Stimulated activated naive CD4-positive, alpha-beta T cell treated with Interleukin-2 at 50 U/mL for 16 hours (primary cell): ENCODE measurements at places on chromosomes 3 and 15.

- no peak for DNase-seq
Observed at GRCh38 chr15:90620379-90621067, 90.8 kb downstream of the CRTC3 start.

- DNase-seq: peak; percentile 10
Observed at GRCh38 chr3:33385423-33385822, 54.8 kb downstream of the UBP1 start.

DNA sequence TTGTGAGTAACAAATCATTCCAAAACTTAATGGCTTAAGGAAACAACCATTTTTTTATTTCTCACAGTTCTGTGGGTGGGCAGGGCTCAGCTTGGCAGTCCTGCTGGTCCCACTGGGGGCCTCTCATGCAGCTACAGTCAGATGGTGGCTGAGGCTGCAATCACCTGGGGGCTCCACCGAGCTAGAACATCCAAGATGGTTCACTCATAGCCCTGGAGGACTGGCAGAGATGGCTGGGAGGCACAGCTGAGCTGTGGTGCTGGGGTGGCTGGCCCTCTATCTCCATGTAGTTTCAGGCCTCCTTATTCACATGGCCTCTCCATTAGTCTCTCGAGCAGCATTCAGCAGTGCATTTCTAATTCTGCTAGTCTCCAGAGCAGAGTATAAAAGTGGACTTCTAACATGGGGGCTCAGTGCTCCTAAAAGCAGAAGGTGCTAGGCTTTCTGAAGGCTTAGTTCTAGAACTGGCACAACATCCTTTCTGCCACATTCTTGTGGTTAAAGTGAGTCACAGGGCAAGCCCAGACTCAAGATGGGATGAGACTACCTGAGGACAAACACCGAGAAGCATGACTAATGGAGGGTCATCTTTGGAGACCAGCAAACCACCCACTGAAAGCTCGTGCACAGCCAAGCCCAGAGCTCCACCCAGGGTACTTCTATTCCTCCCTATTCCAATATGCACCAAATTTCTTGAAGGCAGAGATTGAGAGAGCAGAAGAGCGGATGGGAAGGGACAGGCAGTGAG lies 6.3 kb downstream of the CAV3 start:
- no peak for DNase-seq

DNA sequence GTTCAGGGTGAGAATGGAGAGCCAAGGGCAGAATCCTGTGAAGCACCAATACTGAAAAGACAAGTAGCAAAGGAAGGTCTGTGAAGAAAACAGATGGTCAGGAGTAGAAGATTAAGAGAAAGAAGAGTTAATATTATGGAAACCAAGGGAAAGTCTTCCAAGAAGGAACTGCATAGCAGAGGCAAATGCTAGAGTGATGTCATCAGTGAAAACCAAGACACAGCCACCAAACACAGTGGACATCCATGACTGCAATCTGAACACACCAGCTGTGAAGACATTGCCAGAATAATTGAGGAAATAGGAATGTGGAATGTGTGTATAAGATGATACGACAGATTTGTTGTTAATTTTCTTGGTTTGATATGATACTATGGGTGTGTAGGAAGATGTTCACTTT lies 26.8 kb upstream of the ZBTB38 start:
- no peak for DNase-seq

GRCh38 chr15:73918784-73919183 lies 7.5 kb upstream of the LOXL1 start:
- no peak for DNase-seq

DNA sequence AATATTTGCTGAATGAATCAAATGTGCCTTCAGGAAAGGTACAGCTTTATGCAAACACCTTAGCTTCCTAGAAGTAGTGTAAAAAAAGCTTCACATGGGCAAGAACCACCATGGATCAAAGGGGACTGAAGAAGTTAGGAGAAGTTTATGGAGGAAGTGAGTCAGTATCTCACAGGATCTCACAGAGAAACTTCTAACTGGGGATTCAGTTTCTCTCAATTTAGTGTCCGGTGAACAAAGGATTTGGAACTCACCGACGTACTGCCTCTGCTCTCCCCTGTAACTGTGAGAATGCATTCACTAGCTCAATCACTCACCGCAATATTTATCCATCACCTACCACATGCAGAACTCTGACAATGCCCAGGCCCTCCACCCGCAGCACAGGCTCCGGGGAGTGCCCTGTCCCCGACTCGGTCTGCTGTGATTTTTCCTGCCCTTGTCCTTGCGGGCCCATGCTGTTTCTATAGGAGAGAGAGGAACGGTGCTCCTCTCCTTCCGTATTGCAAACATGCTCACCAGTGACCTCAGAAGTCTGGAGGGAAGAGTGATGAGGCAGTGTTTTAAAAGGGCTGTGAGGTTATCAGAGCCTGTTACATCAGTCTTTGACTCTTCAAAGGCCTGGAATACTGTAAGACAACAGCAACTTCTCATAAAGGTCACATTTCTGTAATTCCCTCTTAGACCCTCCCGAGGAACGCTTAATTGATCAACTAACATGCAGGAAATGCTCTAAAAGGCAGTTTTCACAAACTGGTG lies 222.5 kb upstream of the ICE2 start:
- DNase-seq: no peak

DNA sequence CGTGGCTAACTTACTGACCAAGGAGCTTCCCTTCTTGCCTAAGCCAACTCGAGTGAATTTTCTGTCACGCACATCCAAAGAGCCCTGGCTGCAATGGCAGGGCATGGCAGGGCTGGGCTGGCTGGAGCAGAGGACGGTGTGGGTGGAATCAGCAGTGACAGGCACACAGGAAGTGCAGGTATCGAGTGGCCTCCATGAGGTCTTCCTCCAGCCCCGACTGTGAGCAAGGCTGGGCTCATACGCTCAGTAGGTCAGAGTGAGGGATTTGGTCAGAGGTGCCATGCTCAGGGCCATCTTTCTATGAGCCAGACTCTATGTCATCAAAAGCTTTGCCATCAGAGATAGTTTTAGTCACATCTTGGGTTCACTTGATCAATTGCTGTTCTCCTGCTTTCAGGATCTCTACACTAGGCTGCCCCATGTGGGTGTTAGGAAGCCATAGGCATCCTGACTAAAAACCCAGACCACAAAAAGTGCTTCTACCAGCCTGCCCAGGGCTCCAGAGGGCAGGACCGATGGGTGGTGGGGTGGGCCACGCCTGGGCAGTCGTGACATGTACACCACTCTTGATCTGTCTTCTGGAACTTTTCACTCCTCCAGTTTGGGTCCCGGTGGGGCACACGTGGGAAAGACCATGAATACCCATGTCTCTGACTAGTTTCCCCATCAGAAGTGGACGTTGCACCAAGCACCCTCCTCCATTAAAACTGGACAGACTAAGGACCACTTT lies 22.6 kb upstream of the COMMD4 start:
- DNase-seq: no peak
